Neural crest cell (in vitro differentiated cells): ENCODE measurements at places on chromosomes 1 and 21.

GRCh38 chr21:42424914-42425541, 21.3 kb downstream of the UBASH3A start:
- H3K27me3 ChIP-seq = peaks cover 26% of the 10 kb centered on the region
- H3K4me1 ChIP-seq = no peaks in the 10 kb centered on the region
- H3K36me3 ChIP-seq = no peaks in the 10 kb centered on the region
- DNase-seq = no peak

DNA sequence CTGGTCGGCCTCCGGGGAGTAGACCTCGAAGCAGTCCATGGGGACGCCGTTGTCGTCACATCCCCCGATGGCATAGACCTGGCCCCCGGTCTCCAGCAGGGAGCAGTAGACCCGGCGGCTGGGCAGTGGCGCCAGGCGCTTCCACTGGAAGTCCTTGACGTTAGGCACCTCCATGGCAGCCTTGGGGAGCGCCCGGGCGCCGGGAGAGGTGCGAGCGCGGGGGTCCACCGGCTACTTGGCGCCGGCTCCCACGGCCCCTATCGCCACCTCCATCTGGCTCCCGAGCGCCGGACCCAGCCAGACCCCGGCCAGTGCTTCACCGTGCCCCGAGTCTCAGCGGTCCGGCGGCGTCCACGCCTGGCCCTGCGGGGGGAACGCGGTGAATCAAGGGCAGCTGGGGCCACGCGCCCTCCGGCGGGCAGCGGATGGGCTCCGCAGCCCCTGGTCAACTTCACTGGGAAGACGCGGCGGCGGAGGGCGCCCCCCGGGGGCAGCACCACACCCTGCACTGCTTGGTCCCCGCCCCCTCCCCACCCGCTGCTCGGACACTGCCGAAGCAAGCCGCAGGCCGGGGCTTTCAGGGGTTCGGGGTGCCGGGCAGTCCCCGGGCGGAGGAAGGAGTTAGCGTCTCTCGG, 13.2 kb downstream of the KLHDC8A start:
- peak; percentile 49 for DNase-seq
- H3K4me3 ChIP-seq = no peak overlapping the region
- H3K27ac ChIP-seq = no peak overlapping the region
- peaks cover 45% of the 10 kb centered on the region for H3K27me3 ChIP-seq

- no peak for DNase-seq
- peaks cover 5% of the 10 kb centered on the region for H3K4me1 ChIP-seq
- H3K4me3 ChIP-seq = no peak overlapping the region
- H3K27ac ChIP-seq = no peak overlapping the region
Observed at GRCh38 chr1:99457381-99458165, 188.3 kb upstream of the PALMD start.

DNA sequence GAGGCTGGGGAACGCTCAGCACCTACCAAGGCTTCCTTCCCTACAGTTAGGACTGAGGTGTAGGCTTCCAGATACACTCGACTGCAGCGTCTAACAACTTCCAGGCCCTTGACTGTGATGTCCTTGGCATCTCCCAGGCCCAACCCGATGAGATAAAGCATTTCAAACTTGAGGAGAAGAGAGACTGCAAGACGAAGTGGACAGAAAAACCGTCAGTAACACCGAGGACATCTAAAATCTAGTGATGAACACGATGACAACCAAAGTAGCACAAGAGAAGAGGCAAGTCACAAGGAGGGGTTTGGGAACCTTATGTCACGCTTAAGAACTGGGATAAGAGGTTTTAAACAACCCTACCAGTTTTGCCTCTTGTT, 314 bp downstream of the DPH5 start:
- H3K27me3 ChIP-seq = no peaks in the 10 kb centered on the region
- H3K4me1 ChIP-seq = peaks cover 39% of the 10 kb centered on the region
- peak overlapping the region; percentile 100 for H3K27ac ChIP-seq
- DNase-seq = no peak

DNA sequence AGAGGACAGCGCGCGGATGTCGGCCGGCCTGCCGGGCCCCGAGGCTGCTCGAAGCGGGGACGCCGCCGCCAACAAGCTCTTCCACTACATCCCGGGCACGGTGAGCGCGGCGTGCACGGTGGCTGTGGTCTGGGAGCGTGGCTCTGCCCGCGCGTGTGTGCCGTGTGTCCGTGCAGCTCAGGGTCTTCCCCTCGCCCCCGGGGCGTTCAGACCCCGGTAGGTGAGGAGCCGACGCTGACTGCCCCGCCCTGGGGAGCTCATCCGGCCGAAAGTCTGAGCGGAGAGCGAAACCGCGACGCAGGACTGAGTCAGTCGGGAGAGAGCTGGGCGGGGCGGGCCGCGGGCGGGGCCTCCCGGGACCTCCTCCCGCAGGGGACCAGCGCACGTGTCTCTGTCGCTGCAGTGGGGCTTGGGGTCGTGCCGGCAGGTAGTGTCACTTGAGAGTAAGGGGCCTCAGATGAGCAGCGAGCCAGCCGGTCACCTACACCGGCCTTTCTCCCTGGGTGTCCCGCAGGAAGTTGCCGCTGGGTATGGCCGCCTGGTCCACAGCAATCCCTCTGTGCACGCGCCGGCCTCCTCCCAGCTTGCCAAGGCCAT, 520 bp downstream of the PLEKHN1 start:
- H3K27me3 ChIP-seq = peaks cover 52% of the 10 kb centered on the region
- no peak for DNase-seq
- peak overlapping the region; percentile 31 for H3K4me3 ChIP-seq
- H3K4me1 ChIP-seq = no peaks in the 10 kb centered on the region
- H3K36me3 ChIP-seq = no peaks in the 10 kb centered on the region

- peaks cover 25% of the 10 kb centered on the region for H3K4me1 ChIP-seq
- H3K4me3 ChIP-seq = peak overlapping the region; percentile 56
- peaks cover 96% of the 10 kb centered on the region for H3K27me3 ChIP-seq
- H3K27ac ChIP-seq = no peak overlapping the region
- peaks cover 14% of the 10 kb centered on the region for H3K36me3 ChIP-seq
Observed at GRCh38 chr1:50418600-50419109, 4.6 kb downstream of the DMRTA2 start.

GRCh38 chr1:227869851-227870305, 54.4 kb downstream of the PRSS38 start:
- no peak for DNase-seq

- H3K36me3 ChIP-seq = peaks cover 8% of the 10 kb centered on the region
- no peak overlapping the region for H3K4me3 ChIP-seq
- DNase-seq = no peak
- no peak overlapping the region for H3K27ac ChIP-seq
- peaks cover 18% of the 10 kb centered on the region for H3K27me3 ChIP-seq
- peaks cover 34% of the 10 kb centered on the region for H3K4me1 ChIP-seq
Observed at GRCh38 chr21:43194303-43195120, 25.7 kb downstream of the CRYAA start.

DNA sequence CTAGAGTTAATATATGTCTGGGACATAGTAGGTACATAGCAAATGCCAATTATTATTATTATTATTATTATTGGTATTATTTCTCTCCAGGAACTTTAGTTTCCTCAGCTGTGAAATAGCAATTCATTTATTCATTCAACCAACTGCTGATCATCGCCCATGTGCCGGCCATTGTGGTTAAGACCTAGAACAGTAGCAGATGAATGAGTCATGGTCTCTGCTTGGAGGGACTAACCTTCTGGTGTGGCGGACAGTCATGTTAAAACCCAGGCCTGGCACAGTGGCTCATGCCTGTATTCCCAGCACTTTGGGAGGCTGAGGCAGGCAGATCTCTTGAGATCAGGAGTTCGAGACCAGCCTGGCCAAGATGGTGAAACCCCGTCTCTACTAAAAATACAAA, 23.8 kb upstream of the LDLRAP1 start:
- H3K36me3 ChIP-seq = no peaks in the 10 kb centered on the region
- no peak overlapping the region for H3K27ac ChIP-seq
- peaks cover 10% of the 10 kb centered on the region for H3K4me1 ChIP-seq
- H3K4me3 ChIP-seq = no peak overlapping the region

DNA sequence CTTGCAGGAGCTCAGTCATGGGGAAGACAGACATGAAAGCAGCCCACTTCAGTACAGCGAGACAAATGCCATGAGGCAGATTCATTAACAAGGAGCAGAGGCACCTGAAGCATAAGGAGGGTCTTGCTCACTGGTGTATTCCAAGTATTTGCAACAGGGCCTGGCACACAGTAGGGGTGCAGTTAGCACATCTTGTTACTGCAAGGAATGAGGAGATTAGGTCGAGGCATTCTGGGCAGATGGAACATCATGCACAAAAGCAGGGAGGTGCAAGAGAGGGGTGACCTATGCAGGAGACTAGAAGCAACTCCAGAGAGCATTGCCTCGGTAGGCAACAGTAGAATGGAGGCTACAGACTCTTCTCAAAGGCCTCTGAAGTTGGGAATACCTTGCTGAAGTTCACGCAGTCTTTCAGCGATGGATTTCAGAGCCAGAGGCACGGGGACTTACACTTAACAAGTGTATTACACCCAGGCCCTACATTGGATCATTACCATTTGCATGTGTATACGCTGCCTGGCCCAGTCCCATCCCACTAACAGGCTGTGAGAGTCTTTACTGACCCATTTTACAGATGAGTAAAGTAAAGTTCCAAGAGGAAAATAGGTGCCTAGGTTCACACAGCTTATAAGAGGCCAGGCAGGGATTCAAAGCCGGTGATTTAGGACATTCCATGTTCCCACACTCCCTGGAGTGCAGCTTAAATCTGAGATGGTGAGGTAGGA, 82.1 kb downstream of the TRABD2B start:
- H3K4me3 ChIP-seq = no peak overlapping the region
- no peaks in the 10 kb centered on the region for H3K36me3 ChIP-seq
- DNase-seq = no peak
- peaks cover 38% of the 10 kb centered on the region for H3K4me1 ChIP-seq

DNA sequence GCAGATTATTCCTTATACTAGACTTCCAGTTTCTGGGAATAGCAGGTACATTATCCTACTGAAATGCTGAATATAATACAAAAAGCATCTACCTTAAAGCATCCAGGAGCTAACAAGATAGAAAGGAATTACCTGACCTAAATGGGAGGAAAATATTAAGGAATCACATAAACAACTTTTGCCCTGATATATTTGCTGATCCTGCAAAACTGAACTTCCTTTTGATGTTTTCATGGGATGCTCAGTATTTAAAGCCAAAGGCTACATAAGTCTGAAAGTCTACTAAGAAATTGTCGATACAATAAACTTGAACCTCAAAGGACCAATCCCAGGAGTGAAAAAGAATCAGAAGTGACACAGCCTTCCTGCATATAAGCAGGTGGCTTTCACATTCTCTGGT, 85.6 kb upstream of the C1orf21 start:
- no peaks in the 10 kb centered on the region for H3K4me1 ChIP-seq
- H3K27me3 ChIP-seq = no peaks in the 10 kb centered on the region
- no peak overlapping the region for H3K4me3 ChIP-seq
- DNase-seq = no peak
